Skin of body (tissue), 3 donors: ENCODE measurements at places on chromosomes 7 and 10.

DNA sequence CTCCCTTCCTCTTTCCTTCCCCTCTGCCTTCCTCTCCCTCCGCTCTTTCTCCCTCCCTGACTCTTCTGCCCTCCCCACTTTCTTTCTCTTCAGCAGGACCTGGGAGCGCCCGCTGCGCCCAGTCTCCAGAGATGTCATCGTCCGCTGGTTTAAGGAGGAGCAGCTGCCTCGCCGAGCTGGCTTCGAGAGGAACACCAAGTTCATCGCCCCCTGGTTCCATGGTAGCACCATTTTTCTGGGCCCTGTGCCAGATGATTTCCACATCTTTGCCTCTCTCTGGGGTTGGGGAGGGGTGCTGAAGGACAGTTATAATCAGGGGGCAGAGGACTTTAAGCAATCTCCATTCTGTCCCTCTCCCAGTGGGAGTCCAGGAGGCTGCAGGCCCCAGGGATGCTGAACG, 71.6 kb downstream of the SH2D4B start:
- DNase-seq, result no peak

- DNase-seq, result no peak
These were observed 65.5 kb upstream of the SRPK2 start for GRCh38 chr7:105454095-105454747.

DNA sequence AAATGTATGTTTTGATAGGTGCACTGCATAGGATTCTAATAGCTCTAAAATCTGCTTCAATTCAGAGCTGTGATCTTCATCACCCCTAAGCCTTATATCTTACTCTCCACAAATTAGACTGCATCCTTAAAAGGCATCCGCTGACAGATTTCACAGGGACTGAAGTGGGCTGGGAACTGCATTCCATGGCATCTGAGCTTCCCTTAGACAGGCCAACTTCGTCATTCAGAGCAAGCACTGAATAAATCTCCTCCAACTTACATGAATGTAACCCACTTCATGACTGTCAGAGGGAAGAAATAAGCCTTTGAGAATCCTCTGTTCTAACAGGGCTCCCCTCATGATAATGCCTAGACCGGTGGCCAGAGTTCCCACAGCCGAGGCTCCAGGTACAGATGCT, 71.3 kb downstream of the SFMBT2 start:
- DNase-seq, result no peak

- no peak for DNase-seq
These were observed 23.5 kb downstream of the BLVRA start for GRCh38 chr7:43781726-43782607.

DNA sequence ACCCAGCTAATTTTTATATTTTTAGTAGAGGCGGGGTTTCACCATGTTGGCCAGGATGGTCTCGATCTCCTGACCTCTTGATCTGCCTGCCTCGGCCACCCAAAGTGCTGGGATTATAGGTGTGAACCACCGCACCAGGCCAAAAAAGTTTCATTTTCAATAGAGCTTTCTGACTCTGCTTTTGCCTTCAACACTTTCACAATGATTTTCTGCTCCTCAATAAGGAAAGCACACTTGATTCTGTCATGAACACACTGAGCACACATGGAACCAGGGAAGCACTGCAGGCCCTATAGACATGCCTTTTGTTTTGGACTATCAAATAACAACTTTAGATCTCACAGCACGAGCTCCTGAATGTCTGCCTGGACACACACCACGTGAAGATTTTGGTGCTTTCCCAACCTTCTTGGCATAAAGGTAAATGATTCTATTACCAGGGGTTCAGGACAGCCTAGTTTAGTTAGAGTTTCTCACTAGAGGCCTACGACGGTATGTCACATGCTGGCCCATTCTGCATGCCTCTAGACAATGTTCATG, 8.0 kb downstream of the RRP12 start:
- no peak for DNase-seq

GRCh38 chr7:115097175-115097671, 175.3 kb downstream of the MDFIC start:
- no peak for DNase-seq

GRCh38 chr7:73768641-73769480, 1.2 kb downstream of the CLDN3 start:
- no peak for DNase-seq

DNA sequence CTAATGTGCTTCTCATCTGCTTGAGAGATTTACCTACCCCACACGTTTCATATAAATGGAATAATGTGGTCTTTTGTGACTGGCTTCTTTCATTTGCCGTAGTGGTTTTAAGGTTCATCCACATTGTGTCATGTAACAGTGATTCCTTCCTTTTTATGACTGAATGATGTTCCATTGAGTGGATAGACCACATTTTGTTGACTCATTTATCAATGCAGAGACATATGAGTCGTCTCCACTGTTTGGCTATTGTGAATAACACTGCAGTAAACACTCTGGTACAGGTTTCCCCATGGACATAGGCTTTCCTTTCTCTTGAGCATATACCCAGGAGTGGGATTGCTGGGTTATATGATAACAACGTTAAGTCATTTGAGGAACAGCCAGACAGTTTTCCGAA, 2.0 kb upstream of the AOC1 start:
- no peak for DNase-seq

DNA sequence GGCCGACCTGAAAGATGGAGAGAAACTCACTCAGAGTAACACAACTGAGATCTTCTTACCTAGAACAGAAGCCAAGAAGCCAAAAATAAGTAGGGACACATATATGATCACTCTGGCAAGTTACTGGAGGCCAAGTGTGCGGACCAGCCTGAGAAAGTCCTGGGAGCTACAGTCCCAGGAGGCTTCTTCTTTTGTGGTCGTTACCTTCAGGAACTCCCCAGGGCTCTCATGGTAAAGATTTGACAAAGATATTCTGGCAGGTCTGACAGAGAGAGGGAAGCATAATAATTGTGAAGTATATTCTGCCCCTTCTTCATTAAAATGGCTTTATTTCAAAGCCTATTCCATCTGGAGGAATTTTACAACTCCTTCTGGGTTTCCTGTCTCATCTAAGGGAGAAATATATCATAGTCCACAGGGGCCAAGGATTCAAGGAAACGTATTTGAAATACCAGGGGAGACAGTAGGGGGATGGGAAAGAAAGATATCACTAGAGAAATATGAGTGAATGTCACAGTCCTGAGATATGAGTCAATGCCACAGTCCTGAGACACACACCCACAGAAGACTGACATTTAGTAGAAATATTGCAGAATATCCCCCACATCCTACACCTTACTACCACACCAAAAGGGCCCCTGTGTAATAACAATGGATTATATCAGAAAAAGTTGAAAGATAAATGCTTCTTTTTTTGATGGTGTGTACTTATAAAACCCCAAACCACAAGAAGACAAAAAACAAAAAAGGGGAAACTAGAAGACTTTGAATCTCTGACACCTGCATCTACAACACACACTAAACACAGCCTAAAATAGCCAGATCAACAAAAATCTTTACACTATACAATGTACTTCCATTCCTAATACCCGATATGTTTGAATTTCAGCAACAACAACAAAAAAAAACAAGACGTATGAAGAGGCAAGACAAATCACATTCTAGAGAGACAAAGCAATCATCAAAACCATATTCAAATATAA, 594.2 kb upstream of the NRG3 start:
- DNase-seq, result no peak

DNA sequence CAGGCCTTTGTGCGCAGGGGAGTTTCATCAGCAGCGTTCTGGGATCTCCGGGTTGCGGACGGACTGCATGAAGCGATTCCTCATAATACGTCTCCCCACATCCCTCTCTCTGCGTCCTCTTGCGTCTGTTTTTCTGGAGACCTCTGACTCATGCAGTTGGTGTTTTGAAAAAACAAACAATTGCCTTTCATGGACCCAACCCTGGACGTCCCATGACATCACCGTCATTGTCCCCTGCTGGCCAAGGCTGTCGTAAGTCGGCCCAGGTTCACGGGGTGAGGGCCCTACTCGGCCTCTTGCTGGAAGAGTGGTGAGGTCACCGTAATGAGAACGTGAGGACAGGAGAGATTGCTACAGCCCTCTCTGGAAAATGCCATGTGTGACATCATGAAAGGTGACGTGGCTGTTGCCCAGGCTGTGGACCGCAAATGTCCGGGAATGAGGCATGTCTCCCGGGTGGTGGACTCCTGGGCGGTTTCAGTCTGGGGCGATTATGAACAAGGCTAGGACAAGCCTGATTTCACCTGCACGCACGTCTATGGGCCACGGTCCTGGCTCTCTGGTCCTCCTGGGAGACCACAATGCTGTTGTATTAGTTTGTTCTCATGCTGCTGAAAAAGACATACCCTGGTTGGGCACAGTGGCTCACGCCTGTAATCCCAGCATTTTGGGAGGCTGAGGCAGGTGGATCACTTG, 9.8 kb upstream of the MAFK start:
- no peak for DNase-seq

GRCh38 chr7:6155596-6155995, 116.8 kb downstream of the CYTH3 start:
- no peak for DNase-seq

- DNase-seq, result no peak
These were observed 145.7 kb downstream of the RNLS start for GRCh38 chr10:88437411-88437810.

DNA sequence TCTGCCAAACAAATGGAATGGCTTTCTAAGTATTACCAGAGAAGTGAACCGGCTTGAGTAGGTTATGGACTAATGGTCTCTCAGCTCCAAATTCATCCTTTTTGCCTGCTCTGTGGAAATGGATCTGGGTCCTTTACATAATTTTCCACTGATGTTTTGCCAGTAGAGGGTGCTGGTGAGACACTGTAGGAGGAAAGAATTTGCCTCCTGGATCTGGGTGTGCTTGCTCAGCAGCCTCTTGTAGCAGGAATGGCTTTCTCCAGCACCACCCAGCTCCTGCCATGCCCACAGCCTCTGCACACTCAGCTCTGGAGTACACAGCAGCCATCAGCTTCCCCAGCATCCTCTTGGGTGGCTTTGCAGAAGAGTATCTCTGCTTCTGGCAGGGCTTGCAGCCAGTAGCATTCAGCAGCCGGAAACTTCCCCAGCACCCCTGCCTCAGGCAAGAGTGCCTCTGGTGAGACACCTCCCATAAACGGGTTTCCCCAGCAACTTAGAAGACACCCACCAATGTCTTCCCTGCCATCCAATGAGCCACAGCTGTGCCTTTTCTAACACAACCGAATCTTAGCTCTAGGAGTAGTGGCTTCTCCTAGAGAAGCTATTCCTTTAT, 235.0 kb upstream of the PLPP4 start:
- no peak for DNase-seq

- no peak for DNase-seq
These were observed 106.9 kb downstream of the INSYN2A start for GRCh38 chr10:127089446-127089845.

- DNase-seq, result no peak
These were observed 6.6 kb upstream of the OGDHL start for GRCh38 chr10:49768731-49769130.

- DNase-seq, result no peak
These were observed 56.6 kb upstream of the BET1 start for GRCh38 chr7:94060752-94061151.

DNA sequence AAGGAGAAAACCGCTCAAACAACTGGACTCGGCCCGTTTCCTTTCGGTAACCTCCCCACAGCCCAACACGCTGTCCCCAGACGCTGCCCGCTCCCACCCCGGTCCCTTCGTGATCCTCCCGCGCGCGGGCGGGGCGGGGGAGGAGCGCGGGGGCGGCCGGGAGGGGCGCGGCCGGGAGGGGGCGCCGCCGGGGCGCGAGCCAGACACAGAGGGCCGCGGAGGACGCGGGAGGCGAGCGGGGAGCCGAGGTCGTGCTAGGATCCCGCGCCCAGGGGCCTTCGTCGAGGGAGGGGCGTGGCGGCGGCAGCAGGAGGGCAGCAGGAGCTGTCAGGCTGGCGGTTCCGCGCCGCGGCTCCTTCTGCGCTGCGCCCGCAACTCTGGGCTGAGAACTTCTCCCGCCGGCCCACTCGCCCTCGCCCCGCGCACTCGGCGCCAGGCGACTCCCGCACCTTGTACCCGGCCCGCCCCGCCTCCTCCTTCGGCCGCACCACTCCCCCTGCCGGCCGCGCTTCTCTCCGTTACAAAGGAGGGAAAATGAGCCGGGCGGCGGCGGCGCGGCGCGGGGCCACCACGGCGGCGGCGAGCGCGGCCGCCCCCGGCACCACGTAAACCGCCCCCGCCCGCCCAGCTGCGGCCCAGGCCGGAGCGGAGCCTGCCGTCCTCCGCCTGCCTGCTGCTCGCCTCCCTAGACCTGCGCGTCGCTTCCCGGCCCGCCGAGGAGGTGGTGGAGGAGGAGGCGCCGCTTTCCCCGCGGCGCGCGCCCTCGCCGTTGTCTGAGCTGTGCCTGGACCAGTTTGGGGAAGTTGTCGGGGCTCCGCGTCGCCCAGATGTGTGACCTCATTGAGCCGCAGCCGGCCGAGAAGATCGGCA, at the start of gene CDK14:
CDK14 (plus strand) TSS at position 521 of the 870 bp plus-strand sequence; CDS start at position 828, 307 bp downstream.
- DNase-seq, result peak; percentile 69

GRCh38 chr10:123580426-123580825, 85.7 kb upstream of the GPR26 start:
- DNase-seq, result no peak

GRCh38 chr7:55073976-55074528, 55.2 kb downstream of the EGFR start:
- peak; percentile 79 for DNase-seq

- DNase-seq, result peak; percentile 81
These were observed 40.3 kb downstream of the PRF1 start for GRCh38 chr10:70562036-70562755.

DNA sequence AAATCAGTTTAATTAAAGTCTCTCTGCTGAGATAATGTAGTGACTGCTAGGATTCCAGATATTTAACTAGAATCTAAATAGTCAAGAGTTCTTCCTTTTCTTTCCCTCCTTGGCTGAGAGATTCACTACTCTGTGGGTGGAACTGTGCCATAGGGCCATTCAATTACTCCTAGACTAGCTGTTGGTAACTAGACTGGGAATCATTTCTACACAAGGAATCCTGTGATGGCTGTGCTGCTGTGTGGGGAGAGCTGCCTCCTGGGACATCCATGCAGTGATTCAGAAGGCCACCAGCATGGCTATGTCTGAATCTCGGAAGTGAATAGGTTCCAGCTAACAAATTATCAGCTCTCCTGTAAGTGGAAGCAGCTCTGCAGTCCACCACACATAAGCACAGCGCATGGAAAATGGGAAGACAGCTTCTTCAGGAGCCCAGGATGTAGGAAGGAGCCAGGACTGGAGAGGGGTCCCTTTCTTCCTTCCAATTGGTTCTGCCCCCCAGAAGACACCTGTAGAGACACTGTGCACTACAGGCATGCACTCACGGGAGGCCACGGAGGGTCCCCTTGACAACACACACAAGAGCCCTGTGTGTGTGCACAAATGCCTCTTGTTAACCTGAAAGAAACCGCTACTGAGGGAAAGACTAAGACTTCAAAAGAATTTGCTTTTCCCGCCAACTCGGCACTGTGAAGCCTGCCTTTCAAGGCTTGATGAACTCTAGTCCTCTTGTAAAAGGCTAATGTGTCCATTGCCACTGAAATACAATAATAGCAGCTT, 66.5 kb downstream of the SCRN1 start:
- no peak for DNase-seq

DNA sequence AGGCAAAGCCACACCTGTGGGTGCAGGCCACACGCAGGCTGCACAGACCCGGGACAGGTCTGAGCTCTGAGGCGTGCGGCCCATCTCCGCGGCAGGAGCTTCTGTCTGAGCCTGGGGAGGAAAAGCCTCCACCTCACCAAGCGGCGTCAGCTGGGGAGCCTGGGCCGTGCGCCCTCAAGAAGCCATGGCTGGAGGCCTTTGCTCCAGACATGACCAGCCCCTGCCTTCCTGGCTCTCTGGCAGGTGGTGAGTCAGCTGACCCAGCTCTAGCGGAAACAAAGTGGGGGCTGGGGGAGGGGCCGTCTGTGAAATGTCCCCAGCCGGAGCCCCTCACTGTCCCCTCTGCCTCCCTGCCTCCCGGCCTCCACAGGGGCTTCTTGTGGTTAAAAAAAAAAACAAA, 12.5 kb downstream of the GPER1 start:
- DNase-seq, result no peak

- no peak for DNase-seq
These were observed 723.5 kb downstream of the GRM8 start for GRCh38 chr7:126529254-126529653.
